ENCODE measurements at places on chromosomes 11 and 22.
A peak's percentile ranks its signal among the peaks of the same experiment; 100 is the strongest.

- peaks cover 5% of the 10 kb centered on the region for H3K4me1 ChIP-seq
- no peaks in the 10 kb centered on the region for H3K27me3 ChIP-seq
- no peak overlapping the region for H3K4me3 ChIP-seq
Observed at GRCh38 chr22:35645646-35646045, 2.6 kb upstream of the APOL6 start.

DNA sequence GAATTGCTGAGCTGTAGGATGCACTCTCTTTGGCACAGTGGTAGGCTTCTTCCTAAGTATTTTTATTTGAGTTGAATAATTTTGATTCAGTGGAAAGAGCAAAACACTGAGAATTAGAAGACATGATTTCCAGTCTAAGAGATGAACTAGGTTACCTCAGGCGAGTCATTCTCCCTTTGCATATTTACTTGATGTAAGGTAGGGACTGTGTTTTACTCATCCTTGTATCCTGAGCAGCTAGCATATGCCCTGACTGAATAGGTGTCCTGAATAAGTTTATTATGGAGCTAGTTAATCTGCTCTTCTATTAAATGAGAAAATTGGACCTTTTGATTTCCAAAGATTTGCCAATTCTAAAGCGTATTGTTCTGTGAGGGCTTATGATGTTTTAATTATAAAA, 50.7 kb downstream of the STIM1 start:
- DNase-seq: no peak
- H3K27ac ChIP-seq: no peak overlapping the region
- no peaks in the 10 kb centered on the region for H3K27me3 ChIP-seq
- no peaks in the 10 kb centered on the region for H3K4me1 ChIP-seq
- H3K36me3 ChIP-seq: no peaks in the 10 kb centered on the region

- no peak overlapping the region for H3K27ac ChIP-seq
- DNase-seq: no peak
- no peaks in the 10 kb centered on the region for H3K27me3 ChIP-seq
- H3K36me3 ChIP-seq: no peaks in the 10 kb centered on the region
- no peaks in the 10 kb centered on the region for H3K4me1 ChIP-seq
- no peak overlapping the region for H3K4me3 ChIP-seq
Observed at GRCh38 chr11:108697872-108698473, 33.1 kb downstream of the DDX10 start.

- H3K4me1 ChIP-seq: peaks cover 2% of the 10 kb centered on the region
- H3K27ac ChIP-seq: no peak overlapping the region
- peaks cover 53% of the 10 kb centered on the region for H3K36me3 ChIP-seq
- no peak overlapping the region for H3K4me3 ChIP-seq
Observed at GRCh38 chr11:118785362-118785761, 5.6 kb downstream of the DDX6 start.

DNA sequence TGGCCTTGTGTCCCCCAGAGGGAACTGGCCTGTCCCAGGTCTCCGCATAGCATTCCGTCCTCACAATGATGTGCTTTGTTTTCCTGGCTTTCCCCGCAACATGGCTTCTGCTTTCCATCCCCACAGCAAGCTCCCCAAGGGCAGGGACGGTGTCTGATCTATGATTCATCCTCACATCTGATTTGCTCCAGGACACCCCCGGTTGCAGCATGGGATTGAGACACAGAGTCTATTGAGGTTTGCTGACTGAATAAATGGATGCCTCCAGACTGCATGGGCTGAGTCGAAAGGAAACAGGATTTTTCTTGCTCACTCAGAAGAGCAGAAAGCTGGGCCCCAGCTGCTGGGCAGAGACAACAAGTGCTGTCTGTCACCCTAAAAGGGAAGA, 40.2 kb downstream of the LMO1 start:
- no peaks in the 10 kb centered on the region for H3K27me3 ChIP-seq
- H3K36me3 ChIP-seq: no peaks in the 10 kb centered on the region
- H3K27ac ChIP-seq: no peak overlapping the region
- peaks cover 14% of the 10 kb centered on the region for H3K4me1 ChIP-seq
- H3K4me3 ChIP-seq: no peak overlapping the region

- no peaks in the 10 kb centered on the region for H3K4me1 ChIP-seq
- no peaks in the 10 kb centered on the region for H3K36me3 ChIP-seq
- no peaks in the 10 kb centered on the region for H3K27me3 ChIP-seq
- H3K27ac ChIP-seq: no peak overlapping the region
- DNase-seq: no peak
Observed at GRCh38 chr11:97729546-97730272, 1291.0 kb upstream of the CNTN5 start.

- no peaks in the 10 kb centered on the region for H3K4me1 ChIP-seq
- no peak for DNase-seq
- no peaks in the 10 kb centered on the region for H3K27me3 ChIP-seq
- H3K36me3 ChIP-seq: no peaks in the 10 kb centered on the region
Observed at GRCh38 chr22:48228468-48228867, 1466.0 kb downstream of the TBC1D22A start.

DNA sequence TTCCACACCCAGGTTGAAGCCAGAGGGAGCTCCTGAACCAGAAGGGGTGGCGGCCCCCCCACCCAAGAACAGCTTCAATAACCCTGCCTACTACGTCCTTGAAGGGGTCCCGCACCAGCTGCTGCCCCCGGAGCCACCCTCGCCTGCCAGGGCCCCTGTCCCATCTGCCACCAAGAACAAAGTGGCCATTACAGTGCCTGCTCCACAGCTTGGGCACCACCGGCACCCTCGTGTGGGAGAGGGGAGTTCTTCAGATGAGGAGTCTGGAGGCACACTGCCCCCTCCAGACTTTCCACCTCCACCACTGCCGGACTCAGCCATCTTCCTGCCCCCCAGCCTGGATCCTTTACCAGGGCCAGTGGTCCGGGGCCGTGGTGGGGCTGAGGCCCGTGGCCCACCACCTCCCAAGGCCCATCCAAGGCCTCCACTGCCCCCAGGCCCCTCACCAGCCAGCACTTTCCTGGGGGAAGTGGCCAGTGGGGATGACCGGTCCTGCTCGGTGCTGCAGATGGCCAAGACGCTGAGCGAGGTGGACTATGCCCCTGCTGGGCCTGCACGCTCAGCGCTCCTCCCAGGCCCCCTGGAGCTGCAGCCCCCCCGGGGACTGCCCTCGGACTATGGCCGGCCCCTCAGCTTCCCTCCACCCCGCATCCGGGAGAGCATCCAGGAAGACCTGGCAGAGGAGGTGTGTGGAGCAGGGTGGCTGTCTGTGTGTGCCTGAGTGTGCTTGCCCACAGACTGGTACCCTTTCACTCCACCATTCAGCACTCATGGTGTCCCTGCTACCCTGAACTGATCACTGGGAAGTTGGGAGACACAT, 6.7 kb downstream of the PHOX2A start:
- no peak overlapping the region for H3K4me3 ChIP-seq
- H3K27ac ChIP-seq: 0 out of 2 replicates have a peak overlapping the region, but pooled peaks have one; percentile 6
- peaks cover 36% of the 10 kb centered on the region for H3K36me3 ChIP-seq
- peaks cover 29% of the 10 kb centered on the region for H3K4me1 ChIP-seq
- H3K27me3 ChIP-seq: peaks cover 36% of the 10 kb centered on the region

GRCh38 chr11:103529181-103529684, 420.0 kb downstream of the DYNC2H1 start:
- no peaks in the 10 kb centered on the region for H3K4me1 ChIP-seq
- no peaks in the 10 kb centered on the region for H3K27me3 ChIP-seq
- no peaks in the 10 kb centered on the region for H3K36me3 ChIP-seq
- no peak overlapping the region for H3K27ac ChIP-seq
- H3K4me3 ChIP-seq: no peak overlapping the region

DNA sequence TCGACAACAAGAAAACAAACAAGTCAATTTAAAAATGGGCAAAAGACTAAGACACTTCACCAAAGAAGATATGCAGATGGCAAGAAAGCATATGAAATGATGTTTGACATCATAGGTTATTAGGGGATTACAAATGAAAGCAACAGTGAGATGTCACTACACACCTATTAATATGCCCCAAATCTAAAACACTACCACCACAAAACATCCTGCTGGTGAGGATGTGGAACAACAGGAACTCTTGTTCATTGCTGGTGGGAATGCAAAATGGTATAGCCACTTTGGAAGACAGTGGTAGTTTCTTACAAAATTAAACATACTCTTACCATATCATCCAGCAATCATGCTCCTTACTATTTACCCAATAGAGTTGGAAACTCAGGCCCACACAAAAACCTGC, 29.0 kb downstream of the PRRG4 start:
- DNase-seq: no peak
- no peaks in the 10 kb centered on the region for H3K4me1 ChIP-seq
- H3K36me3 ChIP-seq: no peaks in the 10 kb centered on the region
- H3K4me3 ChIP-seq: no peak overlapping the region
- no peak overlapping the region for H3K27ac ChIP-seq
- no peaks in the 10 kb centered on the region for H3K27me3 ChIP-seq

- H3K27ac ChIP-seq: no peak overlapping the region
- no peaks in the 10 kb centered on the region for H3K4me1 ChIP-seq
- H3K4me3 ChIP-seq: no peak overlapping the region
- DNase-seq: no peak
Observed at GRCh38 chr11:88603091-88603867, 265.7 kb upstream of the CTSC start.

- H3K27ac ChIP-seq: no peak overlapping the region
- H3K4me1 ChIP-seq: no peaks in the 10 kb centered on the region
- H3K36me3 ChIP-seq: no peaks in the 10 kb centered on the region
- DNase-seq: no peak
Observed at GRCh38 chr22:46557736-46558480, 20.5 kb upstream of the CELSR1 start.

DNA sequence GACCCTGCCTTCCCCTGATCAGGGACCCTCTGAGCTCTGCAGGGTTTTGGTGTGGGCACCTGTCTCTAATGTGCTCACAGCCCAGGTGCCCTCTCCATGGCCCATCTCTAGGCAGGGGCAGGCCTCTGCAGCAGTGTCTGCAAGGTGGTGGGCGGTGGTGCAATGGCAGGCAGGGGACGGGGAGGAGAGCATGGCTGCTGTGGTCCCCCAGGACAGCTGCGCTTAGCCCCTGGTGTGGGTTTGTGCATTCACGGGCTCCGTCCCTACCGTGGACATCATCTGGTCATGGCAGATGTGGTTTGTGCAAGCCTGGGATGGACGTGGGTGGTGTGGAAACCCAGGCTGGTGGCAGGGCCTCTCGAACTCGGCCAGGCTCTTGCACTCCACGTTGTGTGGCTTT, 443.1 kb downstream of the TBC1D22A start:
- H3K36me3 ChIP-seq: no peaks in the 10 kb centered on the region
- H3K27ac ChIP-seq: no peak overlapping the region
- no peak overlapping the region for H3K4me3 ChIP-seq
- peak; percentile 1 for DNase-seq
- no peaks in the 10 kb centered on the region for H3K4me1 ChIP-seq

DNA sequence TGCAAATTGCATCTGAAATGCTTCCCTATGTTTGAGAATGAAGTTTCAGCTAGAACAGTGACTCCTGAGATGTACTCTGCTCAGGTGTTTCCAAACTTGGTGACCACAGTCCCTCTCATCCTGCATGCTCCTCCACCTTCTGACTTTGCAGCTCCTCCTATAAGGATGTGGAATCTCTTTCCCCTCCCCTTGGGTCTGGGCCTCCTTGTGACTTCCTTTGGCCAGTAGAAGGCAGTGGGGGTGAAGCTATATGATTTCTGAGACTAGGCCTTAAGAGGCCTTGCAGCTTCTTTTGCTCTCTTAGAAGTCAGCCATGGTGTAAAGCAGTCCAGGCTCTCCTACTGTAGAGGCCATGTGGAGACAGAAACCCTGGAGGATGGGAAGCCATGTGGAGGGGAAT, 50.7 kb downstream of the CSF2RB start:
- no peak overlapping the region for H3K4me3 ChIP-seq
- H3K27me3 ChIP-seq: no peaks in the 10 kb centered on the region
- H3K4me1 ChIP-seq: no peaks in the 10 kb centered on the region
- DNase-seq: no peak
- H3K36me3 ChIP-seq: no peaks in the 10 kb centered on the region
- no peak overlapping the region for H3K27ac ChIP-seq

DNA sequence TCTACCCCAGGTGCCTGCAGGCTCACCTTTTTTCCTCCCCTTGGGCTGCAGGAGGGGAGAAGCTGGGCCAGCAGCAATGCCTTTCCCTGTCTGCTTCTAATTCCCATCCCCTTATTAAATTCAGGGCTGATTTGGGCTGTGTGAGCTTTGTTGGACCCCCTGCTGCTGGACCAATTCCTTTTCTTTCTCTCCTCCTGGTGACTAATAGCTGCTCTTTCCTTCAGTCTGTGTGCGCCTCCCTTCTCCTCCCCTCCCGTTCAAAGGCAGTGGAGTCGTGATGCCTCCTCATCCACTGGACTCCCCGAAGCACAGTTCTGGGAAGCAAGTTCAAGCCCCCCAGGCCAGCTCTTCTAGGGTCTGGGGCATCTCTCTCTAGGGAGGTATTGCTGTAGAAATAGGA, 567.9 kb upstream of the CADM1 start:
- H3K4me1 ChIP-seq: no peaks in the 10 kb centered on the region
- H3K27ac ChIP-seq: no peak overlapping the region
- H3K4me3 ChIP-seq: no peak overlapping the region
- DNase-seq: no peak
- 0 out of 2 replicates have a peak, but pooled peaks cover 6% of the 10 kb centered on the region for H3K27me3 ChIP-seq
- H3K36me3 ChIP-seq: no peaks in the 10 kb centered on the region

- peaks cover 3% of the 10 kb centered on the region for H3K4me1 ChIP-seq
- DNase-seq: no peak
- H3K27ac ChIP-seq: no peak overlapping the region
- H3K36me3 ChIP-seq: no peaks in the 10 kb centered on the region
- no peaks in the 10 kb centered on the region for H3K27me3 ChIP-seq
Observed at GRCh38 chr22:29201782-29202181, 3.9 kb upstream of the EMID1 start.

GRCh38 chr11:61675826-61676225, 4.4 kb upstream of the DAGLA start:
- no peak overlapping the region for H3K27ac ChIP-seq
- no peak for DNase-seq
- no peak overlapping the region for H3K4me3 ChIP-seq
- H3K36me3 ChIP-seq: no peaks in the 10 kb centered on the region

- H3K4me3 ChIP-seq: no peak overlapping the region
- no peaks in the 10 kb centered on the region for H3K36me3 ChIP-seq
- no peak overlapping the region for H3K27ac ChIP-seq
- H3K27me3 ChIP-seq: no peaks in the 10 kb centered on the region
- no peak for DNase-seq
Observed at GRCh38 chr11:62015615-62016014, 48.2 kb upstream of the FTH1 start.

DNA sequence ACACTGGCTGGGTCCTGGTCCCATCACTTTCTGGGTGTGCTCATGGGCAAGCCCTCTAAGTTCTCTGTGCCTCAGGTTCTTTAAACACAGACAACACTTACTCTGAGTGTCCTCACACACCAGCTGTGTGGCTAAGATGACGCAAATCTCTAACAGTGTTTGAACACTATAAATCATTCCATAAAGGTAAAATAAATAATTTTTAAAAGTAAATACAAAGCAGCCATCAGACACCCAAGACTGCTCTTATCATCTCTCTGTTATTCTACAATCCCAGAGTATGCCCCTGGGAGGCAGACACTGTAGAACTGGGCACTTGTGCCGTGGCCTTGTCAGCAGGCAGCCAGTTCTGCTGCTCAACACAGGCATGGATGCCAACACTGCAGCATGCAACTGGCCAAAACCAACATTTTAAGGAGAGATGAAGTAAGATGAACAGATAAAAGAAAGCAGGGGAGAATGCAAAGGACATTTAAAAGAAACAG, 56.8 kb downstream of the RPL27A start:
- 0 out of 2 replicates have a peak, but pooled peaks cover 2% of the 10 kb centered on the region for H3K4me1 ChIP-seq
- no peaks in the 10 kb centered on the region for H3K36me3 ChIP-seq
- no peaks in the 10 kb centered on the region for H3K27me3 ChIP-seq
- DNase-seq: no peak

GRCh38 chr22:38067761-38068360, 10.7 kb downstream of the PICK1 start:
- H3K4me1 ChIP-seq: no peaks in the 10 kb centered on the region
- no peak for DNase-seq
- no peaks in the 10 kb centered on the region for H3K27me3 ChIP-seq
- peaks cover 7% of the 10 kb centered on the region for H3K36me3 ChIP-seq
- no peak overlapping the region for H3K27ac ChIP-seq
- no peak overlapping the region for H3K4me3 ChIP-seq

Measured in H1 (cell line).